Pulmonary artery endothelial cell (primary cell): ENCODE measurements at places on chromosomes 16 and 17. TPM values are rescaled to one million over a fixed set of nuclear protein-coding genes. Genes with fewer than 3 reads are reported as not detected.

- no peak for DNase-seq
These were observed 834.0 kb downstream of the CDH11 start for GRCh38 chr16:64287655-64288528.

- no peak for DNase-seq
These were observed 215.1 kb downstream of the RBFOX1 start for GRCh38 chr16:7547736-7548135.

- DNase-seq = no peak
These were observed at the start of gene NETO2 for GRCh38 chr16:47143677-47144558. Gene NETO2, minus strand, starts transcription at chr16:47143945. Its CDS starts 333 bp downstream, at chr16:47143612.

BCAR1 gene
- 118 and 122 TPM in 2 replicates for total RNA-seq

RIPOR1 gene
- 45.7 and 54.2 TPM in 2 replicates for total RNA-seq

- DNase-seq = no peak
These were observed 15.7 kb upstream of the CCL1 start for GRCh38 chr17:34378664-34379101.

- no peak for DNase-seq
These were observed 36.4 kb upstream of the SLC12A3 start for GRCh38 chr16:56828647-56829046.

DNA sequence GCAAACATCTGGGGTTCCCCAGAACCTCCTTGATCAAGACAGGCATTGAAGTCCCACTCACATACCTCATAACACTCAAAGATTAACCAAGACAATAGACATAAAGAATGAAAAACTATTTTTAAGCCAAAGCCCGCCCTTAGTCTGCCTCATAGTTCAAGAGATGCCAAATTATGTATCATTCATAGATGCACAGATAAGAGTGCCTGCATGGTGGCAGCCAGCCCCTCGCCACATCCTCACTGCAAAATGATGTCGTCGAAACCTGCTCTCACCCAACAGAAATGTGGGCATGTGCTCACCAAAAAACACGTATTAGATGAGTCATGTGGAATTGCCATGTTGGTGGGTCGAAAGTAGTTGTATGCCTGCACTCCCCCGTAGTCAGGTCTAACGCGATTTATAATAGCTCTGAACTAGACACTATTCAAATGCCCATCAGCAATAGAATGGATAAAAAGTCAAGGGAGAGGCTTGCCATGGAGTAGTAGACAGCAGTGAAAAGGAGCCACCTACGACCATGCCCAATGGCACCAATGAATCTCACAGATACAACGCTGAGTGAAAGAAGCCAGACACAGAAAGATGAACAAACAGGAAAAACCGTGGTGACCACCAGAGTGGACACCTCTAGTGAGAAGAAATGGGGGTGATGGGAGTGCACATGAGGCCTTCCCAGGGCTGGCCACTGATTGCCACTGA, 64.8 kb downstream of the C16orf95 start:
- DNase-seq = no peak

DNA sequence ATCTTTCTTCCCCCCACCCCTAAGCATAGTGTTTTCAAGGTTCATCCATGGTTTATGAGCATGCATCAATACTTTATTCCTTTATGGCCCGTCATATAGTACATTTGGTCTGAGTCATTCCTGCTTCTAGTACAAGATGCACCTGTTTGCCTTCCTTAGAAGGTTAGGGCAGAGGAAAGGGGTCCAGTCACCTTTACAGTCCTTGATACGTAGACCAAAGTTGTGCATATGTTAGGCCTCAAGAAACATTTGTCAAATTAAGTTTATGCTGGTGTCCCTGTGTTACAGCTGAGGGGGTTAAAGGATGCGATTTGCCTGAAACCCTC, 1.4 kb downstream of the CYB5D2 start:
- no peak for DNase-seq

DNA sequence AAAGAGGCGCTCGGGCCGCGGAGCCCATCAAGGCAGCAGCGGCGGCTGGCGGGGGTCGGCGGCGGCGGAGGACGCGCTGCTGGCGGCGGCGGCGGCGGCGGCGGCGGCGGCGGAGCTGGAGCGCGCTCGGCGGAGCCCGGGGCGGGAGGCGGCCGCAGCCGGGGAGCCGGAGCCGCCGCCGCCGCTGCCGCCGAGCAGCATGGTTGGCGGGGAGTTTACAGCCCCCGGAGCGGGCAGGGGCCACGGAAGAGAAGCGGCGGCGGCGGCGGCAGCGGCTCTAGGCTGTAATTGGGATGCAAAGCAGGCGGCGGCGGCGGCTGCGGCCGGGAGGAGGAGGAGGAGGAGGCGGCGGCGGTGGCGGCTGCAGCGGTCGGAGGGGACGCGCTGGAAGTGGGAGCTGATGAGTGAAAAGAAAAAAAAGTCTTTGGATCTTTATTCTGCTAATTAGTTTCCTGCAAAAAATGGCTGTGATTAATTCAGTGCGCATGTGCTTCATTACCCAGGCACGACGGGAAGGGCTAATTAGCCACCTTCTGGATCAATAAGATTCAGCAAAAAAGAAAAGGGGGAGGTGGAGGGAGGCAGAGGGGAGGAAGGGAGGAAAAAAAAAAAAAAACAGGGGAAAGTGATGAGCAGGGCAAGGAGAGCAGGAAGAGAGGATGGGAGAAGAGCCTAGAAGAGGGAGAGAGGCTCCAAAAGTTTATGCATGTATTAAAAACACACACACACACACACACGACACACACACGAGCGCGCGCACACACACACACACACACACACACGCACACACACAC, 10.9 kb upstream of the ZFHX3 start:
- DNase-seq = no peak

GRCh38 chr16:30874244-30874820, 19.5 kb downstream of the BCL7C start:
- DNase-seq = no peak

GRCh38 chr17:48215583-48216139, 108.1 kb downstream of the SNX11 start:
- DNase-seq = peak; percentile 22

GRCh38 chr17:8572764-8573163, 57.8 kb downstream of the MYH10 start:
- no peak for DNase-seq

GRCh38 chr17:296906-297690, 55.5 kb downstream of the RPH3AL start:
- DNase-seq = no peak

- DNase-seq = no peak
These were observed 247.8 kb upstream of the ERCC4 start for GRCh38 chr16:13672196-13672595.

- no peak for DNase-seq
These were observed 29.5 kb upstream of the SLC25A19 start for GRCh38 chr17:75318615-75319222.

DNA sequence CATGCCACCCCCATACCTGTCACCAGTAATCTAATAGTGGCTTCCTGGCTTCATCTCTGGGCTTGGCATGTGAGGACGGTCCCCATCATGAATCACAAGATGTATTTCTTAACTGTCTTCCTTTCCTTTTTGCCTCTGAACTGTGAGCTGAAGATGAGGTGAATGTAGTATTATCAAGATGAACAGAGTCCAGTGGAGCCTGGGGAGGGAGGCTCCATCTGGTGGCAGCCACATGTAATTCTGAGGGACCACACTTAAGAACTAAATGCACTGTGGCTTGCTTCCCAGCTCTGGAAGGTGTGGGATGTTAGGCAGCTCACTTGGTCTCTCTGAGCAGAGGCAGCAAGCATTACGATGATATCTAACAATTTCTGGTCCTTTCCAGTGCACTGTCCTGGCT, 354.9 kb upstream of the ASIC2 start:
- no peak for DNase-seq

TNP2 gene
- not detected in 2 replicates for total RNA-seq

DNA sequence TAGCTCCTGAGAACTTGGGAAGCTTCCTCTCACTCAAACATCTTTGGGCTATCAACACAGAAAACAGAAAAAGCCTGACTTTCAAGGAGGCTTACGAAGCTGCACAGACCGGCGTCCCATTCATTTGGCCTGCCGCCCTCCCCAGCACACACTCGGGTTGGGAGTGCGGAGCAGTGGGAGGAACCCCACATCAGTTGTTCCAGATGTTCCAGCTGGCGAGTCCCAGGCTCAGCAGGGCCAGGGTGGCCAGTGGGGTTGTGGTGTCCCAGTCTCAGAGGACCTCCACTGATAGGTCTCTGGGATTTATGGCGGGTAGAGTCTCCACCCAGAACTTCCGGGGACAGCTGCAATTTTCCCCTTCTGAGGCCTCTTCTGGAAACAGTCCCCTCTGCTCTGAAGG, 43.1 kb upstream of the DLX4 start:
- no peak for DNase-seq

DNA sequence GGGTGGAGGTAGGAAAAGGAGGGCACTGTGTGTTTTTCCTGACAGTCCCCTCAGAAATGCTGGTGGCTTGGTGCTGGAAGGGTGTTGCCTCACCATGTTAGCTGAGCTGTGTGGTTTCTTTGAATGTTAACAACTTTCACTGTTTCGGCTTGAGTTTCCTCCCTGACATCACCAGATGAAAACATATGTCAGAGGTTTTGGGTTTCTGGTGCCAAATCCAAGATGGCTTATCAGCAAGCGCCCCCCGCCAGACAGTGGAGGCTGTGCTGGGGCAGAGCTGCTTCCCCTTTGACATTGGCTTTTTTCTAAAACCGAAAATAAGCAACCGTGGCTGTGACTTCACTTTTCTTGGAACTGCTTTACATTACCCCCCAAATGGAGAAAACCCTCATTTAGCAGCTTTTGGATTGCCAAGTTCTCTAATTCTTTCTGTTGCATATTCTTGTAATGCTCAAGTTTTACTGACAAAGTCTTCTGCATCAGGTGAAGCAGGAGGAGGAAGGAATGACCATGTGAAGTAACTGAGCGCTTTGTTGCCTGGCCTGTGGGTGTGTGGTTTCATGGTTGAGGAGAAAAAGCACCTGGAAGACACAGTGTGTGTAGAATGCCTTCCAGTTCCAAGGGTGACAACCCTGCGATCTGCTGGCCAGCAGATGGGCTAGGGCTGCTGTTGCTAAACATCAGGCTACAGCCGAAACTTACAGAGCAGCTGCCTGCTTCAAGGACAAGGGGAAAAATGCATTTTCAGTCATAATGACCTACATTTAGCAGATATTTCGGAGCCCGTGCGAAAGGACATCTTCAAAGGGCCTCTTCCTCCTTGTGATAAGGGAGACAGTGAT, 9.7 kb downstream of the RMI2 start:
- DNase-seq = no peak

DNA sequence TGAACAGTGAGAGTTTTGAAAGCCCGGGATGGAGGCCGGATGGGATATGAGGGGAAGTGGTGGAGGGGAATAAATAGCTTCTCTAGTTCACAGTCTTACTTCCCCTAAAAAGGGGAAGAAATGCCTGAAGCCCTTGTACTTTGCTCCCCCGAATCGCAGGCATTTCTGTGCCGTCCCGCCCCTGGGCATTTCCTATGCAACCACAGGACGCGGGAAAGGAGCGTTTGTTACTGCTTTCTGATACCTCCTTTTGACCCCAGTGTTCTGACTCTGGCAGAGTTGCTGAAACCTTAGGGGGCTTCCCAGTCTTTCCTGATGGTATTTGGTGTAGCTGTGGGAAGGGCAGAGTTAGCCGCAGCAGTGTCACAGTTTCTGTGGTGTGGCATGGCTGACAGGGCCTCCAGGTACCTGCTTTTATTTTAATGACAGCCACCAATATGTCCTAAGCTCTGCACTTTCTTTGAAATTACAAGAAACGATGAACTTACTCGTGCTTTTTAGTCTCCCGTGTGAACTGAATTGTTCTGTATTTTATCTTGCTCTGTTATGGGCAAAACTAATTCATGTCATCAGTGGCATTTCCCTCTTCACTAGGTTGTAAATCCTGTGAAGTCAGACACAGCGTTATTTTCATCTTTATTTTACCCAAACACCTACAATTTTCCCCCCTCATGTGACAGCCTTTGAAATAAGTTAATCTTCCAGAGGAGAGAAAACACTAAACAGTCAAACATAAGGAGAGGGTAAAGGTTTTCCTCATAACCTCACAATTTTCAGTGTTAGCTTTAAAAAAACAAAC, 27.1 kb downstream of the USP10 start:
- DNase-seq = no peak

BANP gene
- 16.4 and 57.0 TPM in 2 replicates for total RNA-seq

GRCh38 chr17:50128441-50129352, 1.3 kb downstream of the SAMD14 start:
- no peak for DNase-seq

- DNase-seq = no peak
These were observed 14.6 kb downstream of the ATP5PD start for GRCh38 chr17:75031972-75032719.

RHBDL1 gene
- total RNA-seq = 0.71 and 0.73 TPM in 2 replicates

ODAD4 gene
- total RNA-seq = 0.07 and 0.13 TPM in 2 replicates

- no peak for DNase-seq
These were observed 632 bp downstream of the CCL15 start for GRCh38 chr17:36000732-36001109.

GRCh38 chr17:46943501-46944393, 20.8 kb downstream of the GOSR2 start:
- no peak for DNase-seq

DNA sequence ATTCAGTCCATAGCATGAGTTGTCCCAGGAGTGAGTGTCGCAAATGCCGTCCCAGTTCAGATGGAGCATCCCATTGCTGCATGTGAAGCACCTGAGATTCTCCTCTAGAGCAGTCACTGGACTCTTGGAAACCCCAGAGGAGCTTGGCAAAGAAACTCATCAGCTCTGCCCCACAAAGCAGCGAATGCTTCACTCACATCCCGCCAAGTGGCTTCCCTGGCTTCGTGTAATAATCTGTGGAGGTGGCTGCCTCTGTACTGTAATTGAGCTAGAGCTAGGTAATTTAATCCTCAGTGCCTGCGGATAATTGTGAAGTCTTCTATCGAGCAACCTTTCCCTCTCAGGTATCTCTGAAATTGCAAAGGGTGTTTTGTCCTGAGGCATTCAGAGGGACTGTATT, 107.1 kb downstream of the SNX29 start:
- no peak for DNase-seq

- no peak for DNase-seq
These were observed 1.2 kb downstream of the RPS15A start for GRCh38 chr16:18788828-18789514.

DNA sequence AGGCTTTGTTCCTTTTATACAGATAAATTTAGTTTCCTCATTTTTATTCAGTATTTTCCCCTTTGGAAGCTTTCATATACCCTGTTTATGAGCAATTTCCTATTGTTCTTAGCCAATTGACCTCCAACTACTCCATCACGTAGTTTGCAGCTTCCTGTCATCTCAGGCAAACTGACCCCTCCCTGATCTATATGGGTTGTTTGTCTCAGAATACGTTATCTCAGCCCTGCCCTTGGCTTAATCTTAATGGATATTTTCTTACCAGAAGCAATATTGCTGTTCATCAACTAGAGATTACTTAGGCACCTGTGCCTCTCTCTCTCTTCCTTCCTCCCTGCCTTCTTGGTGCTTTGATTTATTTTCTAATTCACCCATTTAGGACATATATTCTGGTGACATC, 81.2 kb downstream of the ZNF18 start:
- no peak for DNase-seq

FGF11 gene
- total RNA-seq = 0.42 and 0.73 TPM in 2 replicates
